Peyer's patch (tissue), 4 donors: ENCODE measurements at places on chromosomes 6 and 20. TPM values are rescaled to one million over a fixed set of nuclear protein-coding genes. Genes with fewer than 3 reads are reported as not detected.

Gene BCLAF1
- 639 TPM for total RNA-seq

DNA sequence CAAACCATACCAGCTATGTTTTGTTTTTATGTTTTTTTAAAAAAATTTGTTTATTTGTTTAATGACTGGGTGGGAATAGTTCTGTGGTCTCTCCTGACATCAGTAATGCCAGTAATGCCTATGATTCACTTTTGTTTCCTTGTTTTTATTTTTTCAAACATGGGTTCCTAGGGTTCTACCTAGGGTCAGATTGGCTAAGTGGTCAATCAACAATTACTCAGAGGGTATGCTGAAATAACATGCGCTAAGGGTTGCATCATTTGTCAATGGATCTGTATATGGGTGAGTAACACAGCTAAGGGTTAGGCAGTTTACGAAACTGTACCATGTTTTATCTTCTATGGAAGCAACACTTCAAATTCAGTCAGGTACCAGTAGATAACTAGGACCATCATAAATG lies 583.8 kb upstream of the GJE1 start:
- H3K27me3 ChIP-seq = no peaks in the 10 kb centered on the region
- no peak overlapping the region for H3K27ac ChIP-seq
- no peak for DNase-seq
- no peak overlapping the region for H3K4me3 ChIP-seq
- no peaks in the 10 kb centered on the region for H3K36me3 ChIP-seq

DNA sequence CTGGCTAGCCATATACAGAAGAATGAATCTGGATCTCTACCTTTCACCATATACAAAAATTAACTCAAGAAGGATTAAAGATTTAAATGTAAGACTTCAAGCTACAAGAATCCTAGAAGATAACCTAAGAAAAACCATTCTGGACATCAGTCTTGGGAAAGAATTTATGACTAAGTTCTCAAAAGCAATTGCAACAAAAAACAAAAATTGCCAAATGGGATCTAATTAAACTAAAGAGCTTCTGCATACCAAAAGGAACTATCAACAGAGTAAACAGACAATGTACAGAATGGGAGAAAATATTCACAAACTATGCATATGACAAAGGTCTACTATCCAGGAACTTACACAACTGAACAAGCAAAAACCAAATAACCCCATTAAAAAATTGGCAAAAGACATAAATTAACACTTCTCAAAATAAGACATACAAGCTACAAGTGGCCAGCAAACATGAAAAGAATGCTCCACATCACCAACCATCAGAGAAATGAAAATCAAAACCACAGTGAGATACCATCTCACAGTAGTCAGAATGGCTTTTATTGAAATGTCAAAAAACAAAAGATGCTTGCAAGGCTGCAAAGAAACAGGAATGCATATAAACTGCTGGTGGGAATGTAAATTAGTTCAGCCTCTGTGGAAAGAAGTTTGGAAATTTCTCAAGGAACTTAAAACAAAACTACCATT lies 66.8 kb upstream of the RSPO3 start:
- H3K4me1 ChIP-seq = no peaks in the 10 kb centered on the region
- no peaks in the 10 kb centered on the region for H3K36me3 ChIP-seq
- no peak overlapping the region for H3K27ac ChIP-seq
- H3K27me3 ChIP-seq = no peaks in the 10 kb centered on the region

DNA sequence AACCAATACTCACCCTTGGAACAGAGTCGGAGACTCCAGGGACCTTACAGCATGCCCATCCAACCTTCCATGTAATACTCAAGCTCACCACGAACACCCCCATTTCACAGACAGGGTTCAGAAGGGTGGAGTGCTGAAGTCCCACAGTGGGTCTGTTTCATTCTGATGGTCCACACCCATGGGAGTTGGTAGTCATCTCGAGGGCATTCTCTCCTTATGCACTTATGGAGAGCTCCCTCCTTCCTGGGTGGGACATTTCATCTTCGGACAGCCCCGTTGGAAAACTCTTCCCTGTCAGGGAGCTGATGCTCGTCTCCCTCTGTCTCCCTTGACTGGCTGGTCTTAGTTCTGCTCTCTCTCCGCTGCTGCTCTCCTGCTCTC lies 38.9 kb downstream of the COX4I2 start:
- H3K36me3 ChIP-seq = no peaks in the 10 kb centered on the region
- no peaks in the 10 kb centered on the region for H3K27me3 ChIP-seq
- DNase-seq = no peak
- peaks cover 13% of the 10 kb centered on the region for H3K4me1 ChIP-seq
- no peak overlapping the region for H3K4me3 ChIP-seq

DNA sequence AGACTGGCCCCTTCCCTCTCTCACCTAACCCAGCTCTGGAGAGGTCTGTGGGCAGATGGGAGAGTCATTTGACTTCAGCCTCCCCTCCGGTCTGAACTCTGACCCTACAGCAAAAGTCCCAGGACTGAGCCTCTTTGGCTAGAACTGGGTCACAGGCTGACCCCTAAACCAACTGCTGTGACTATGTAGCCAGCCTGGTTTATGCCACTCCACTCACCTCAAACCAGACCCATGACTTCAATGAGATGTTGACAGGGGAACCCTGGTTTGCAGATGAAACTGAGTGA lies 864 bp upstream of the OSBPL2 start:
- H3K36me3 ChIP-seq = no peaks in the 10 kb centered on the region
- peak overlapping the region; percentile 71 for H3K27ac ChIP-seq
- DNase-seq = no peak
- peaks cover 18% of the 10 kb centered on the region for H3K4me1 ChIP-seq
- no peak overlapping the region for H3K4me3 ChIP-seq
